Suprapubic skin (tissue), 4 donors: ENCODE measurements at places on chromosomes 6 and 20.

DNA sequence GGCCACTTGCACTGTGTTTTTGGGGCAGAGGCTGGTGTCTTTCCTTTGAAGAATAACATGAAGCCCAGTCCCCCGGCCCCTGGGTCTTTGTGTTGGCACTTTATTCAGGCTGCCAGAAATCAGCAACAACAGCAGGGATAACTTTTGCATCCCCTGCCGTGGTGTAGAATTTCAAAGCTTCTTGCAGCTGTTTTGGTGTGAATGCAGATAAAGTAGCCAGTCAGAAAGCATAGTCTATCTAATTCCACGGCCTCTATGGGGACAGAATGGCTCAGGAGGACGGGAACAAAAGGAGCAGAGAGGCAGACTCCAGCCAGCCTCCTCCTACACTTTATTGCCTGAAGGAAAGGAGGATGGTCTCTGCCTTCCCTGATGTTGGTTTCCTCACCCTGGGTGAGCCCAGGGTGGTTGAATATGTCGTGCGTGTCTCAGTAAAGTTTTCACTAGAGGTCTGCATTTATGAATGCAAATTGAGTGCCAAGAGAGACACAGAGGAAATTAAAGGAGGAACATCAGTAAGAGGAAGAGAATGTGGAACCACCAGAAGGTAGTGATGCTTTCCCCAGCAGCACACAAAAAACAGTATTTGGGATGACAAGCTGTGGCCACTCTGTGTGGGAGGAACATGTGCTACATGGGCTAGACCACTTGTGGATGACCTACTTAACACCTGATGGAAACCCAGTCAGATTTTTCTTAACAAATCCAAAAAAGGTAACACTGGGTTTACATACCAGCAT lies 125.9 kb upstream of the TRAF3IP2 start:
- peaks cover 6% of the 10 kb centered on the region for H3K36me3 ChIP-seq
- H3K4me1 ChIP-seq = peaks cover 14% of the 10 kb centered on the region
- H3K27me3 ChIP-seq = no peaks in the 10 kb centered on the region
- H3K27ac ChIP-seq = no peak overlapping the region
- no peak overlapping the region for H3K4me3 ChIP-seq

DNA sequence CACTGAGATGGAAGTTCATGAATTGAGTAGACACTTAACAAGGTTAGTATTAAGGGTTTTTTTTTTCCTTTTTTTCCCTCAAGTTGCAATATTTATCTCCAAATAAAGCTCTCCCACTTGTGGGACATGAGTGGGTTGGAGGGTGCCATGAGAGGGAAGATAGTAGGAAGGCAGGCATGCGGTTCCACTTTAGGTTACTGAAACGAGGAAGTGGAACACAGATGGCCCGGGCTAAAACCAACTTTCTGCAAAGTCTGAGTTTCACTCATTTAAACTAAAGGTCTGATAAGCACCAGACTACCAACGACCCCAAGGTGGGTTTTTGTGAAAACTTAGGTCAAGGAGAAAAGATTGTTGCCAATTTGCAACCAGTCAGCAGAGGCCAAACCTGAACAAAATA lies 42.2 kb downstream of the TBC1D7 start:
- no peaks in the 10 kb centered on the region for H3K27me3 ChIP-seq
- peaks cover 26% of the 10 kb centered on the region for H3K36me3 ChIP-seq

DNA sequence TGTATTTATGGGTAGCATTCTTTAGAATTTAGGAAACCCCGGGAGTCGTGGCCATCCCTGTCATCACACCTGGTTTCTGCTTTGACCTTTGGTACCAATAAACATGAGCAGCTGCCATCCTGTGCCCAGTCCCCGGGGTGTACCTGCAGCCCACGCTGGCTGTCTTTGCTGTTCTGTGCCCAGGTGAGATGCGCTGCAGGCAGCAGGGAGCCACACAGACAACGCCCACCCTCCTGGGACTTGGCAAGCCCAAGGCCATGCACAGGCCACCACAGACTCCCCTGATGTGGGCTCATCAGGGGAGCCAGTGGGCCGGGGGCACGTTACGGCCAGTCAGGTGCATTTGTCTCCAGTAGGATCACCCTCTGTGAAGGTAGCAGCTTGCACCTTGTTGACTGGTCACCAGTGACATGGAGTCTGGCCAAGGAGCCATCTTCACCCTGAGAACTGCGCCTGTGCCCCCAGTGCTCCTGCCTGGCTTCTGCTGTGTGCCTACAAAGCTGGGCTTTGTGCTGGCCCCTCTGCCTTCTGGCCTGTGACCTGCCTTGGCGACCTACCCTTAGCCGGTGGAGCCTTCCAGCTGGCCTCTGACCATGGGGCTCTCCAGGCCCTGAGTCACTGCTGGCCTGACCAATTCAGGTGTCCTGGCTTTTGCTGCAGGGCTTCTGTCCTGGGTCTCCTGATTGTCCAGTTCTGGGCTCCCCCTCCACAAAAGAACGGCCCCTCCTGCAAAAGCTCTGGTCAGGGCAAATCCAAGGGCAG lies 14.2 kb upstream of the UNC93A start:
- H3K27me3 ChIP-seq = peaks cover 23% of the 10 kb centered on the region
- H3K4me1 ChIP-seq = no peaks in the 10 kb centered on the region
- DNase-seq = no peak

DNA sequence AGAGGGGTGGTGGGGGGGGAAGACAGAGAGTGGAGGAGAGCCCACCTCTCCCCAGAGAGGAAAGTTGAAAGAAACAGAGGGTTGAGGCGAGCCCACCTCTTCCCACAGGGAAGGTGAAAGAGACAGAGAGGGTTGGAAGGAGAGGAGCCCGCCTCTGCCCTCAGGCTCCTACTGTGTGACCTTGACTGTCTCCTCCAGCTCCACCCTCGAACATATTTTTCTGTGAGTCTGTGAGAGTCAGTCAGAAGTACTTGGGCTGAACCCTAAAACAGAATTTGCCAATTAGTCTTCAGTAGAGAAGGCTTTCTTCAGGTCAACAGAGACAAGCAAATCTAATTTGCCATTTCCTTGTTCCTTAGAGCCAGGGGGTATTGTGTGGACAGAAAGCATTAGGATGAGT lies 153.7 kb upstream of the SNX9 start:
- peaks cover 3% of the 10 kb centered on the region for H3K36me3 ChIP-seq
- no peaks in the 10 kb centered on the region for H3K27me3 ChIP-seq
- no peak overlapping the region for H3K4me3 ChIP-seq
- H3K4me1 ChIP-seq = peaks cover 23% of the 10 kb centered on the region
- peak overlapping the region; percentile 64 for H3K27ac ChIP-seq
- no peak for DNase-seq
